Fibroblast of villous mesenchyme (primary cell): ENCODE measurements at places on chromosomes 6 and 20. TPM values are rescaled to one million over a fixed set of nuclear protein-coding genes. Genes with fewer than 3 reads are reported as not detected.
A peak's percentile ranks its signal among the peaks of the same experiment; 100 is the strongest.

GRCh38 chr6:149271348-149272340 lies 45.9 kb upstream of the TAB2 start:
- peak; percentile 12 for DNase-seq

DNA sequence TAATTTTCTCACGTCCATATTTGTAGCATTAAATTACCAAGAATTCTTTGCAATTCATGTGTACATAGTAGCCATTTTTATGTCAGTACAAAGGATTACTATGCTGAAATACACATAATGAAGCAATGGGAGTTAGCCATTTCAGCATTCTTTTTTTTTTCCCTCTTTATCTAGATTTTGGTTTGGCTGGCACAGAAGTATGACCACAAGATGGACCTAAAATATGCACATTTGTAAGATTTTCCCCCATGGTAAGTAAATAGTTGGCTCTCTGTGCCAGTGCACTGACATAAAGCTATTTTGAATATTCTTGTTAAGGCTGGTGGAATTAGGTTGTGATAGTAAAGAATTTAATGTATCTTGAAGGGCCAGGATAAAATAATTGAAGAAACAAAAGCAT lies 486.1 kb upstream of the BTBD3 start:
- DNase-seq = peak; percentile 43

GRCh38 chr20:37640600-37641561 lies 52.9 kb upstream of the CTNNBL1 start:
- DNase-seq = no peak

Gene GSTA1
- total RNA-seq = 0.32 TPM in 1 of 2 replicates, not detected in the other

Gene SH3BGRL2
- total RNA-seq = 2.6 TPM in 2 replicates

- no peak for DNase-seq
These were observed 1.8 kb upstream of the SIM1 start for GRCh38 chr6:100466410-100467128.

Gene TUBB1
- not detected in 2 replicates for total RNA-seq

Gene DEFB128
- not detected in 2 replicates for total RNA-seq

- DNase-seq = no peak
These were observed 193.4 kb upstream of the SUPT3H start for GRCh38 chr6:45571159-45571558.

- DNase-seq = peak; percentile 90
These were observed 123.3 kb downstream of the KIF13A start for GRCh38 chr6:17863901-17864754.

- DNase-seq = no peak
These were observed 335.8 kb downstream of the CDKAL1 start for GRCh38 chr6:20870021-20870420.

DNA sequence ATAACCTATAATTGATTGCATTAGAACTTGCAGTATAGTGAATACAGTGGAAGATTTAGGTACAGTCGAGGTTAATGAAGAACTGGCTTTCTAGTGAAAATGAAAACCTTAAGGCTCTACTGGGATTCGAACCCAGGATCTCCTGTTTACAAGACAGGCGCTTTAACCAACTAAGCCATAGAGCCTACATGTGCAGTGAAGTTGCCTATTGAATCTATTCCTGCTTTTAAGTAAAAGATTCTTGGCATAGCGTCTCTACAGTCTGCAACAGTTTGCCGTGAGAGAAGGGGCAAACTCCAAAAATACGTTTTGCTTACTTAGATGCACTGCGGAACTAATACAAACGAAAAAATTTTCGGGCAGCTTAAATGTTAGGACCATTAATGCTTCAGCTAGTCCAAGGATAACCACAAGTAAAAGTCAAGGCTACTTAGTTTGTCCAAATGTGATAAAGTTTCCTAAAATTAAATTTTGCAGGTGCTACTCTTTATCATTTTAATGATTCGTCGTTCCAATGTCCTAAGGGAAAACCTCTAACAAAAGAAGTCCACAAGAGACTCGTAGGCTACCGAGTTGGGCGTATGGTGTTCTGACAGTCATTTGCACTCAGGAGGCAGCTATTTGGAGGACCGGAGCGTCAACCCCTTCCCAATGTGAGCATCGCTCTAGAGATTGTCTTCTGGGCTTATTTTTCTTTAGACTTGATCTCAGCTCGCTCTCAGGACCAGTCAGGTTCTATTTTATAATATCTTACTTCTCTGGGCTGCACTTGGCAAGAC lies 31.3 kb upstream of the ZSCAN23 start:
- peak; percentile 85 for DNase-seq

- DNase-seq = no peak
These were observed 121.2 kb downstream of the INSM1 start for GRCh38 chr20:20489054-20489453.

DNA sequence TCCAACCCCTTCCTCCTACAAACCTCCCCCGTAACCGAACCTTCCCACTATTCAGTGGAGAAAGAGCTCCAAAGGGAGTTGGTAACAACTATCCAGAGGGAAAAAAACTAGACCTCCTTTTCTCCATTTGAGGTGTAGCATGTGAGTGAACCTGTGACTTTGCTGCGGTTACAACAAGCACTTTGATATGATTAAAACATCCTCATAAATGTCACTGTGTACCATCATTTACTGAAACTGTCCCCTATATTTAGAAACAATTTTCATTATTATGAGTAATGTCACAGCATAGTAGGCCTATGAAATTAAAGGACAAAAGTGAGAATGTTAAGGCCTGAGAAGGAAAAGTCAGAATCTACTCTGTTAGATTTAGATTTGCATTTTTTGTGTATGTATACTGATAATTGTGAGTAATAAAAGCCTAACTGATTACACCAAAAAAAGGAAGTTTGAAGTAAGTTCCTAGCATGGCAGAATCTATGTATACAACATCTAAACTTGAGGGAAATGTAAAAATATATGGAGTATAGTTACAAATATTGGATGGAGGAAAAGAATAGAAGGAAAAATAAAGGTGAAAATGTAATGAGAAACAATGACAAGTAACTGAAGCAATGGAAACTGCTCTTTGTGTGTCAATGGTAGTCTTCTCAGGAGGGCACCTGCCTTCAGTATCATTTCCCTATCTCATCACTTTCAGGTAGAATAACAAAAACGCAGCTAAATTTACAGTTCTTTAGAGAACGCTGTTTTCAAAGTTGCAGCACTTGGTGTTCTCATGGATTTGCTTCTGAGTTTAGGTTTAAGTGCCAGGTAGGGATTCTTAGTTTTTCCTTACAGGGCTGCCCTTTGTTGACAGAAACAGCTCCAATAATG lies 145.9 kb downstream of the IMPG1 start:
- DNase-seq = no peak

DNA sequence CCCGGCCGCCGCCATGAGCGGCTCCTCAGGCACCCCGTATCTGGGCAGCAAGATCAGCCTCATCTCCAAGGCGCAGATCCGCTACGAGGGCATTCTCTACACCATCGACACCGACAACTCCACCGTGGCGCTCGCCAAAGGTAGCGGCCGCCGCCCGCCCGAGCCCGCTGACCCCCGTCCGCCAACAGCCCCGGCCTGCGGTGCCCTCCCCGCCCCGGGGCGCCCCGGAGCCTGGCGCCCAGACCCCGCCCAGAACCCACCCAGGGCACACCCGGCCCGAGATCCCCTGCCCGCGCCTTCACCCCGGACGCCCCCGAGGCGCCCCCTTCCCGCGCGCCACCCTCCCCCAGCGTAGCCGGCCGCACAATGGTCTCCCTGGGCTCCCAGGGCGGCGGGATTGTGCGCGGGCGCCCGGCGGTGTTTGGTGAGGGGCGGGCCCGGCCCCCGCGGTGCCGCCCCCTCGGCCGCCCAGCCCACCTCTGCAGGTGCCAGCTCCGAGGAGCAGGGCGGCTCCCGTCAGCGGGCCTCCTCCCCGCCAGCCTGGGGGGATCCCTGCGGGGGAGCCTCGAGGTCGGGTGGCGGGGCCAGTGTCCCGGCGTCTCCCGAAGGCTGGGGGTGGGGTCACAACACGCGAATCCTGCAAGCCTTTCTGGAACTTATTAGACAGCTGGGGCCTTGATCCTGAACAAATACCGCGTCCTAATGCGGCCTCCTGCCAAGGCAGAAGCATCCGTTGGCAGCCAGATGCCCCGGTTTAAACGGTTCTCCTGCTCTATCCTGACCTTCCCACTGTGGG lies 577 bp downstream of the LSM14B start:
- peak; percentile 39 for DNase-seq

Gene SALL4
- 0.43 and 0.97 TPM in 2 replicates for total RNA-seq

Gene STX7
- 16.8 and 27.2 TPM in 2 replicates for total RNA-seq

Gene STMND1
- under 0.01 TPM in 1 of 2 replicates, not detected in the other for total RNA-seq

DNA sequence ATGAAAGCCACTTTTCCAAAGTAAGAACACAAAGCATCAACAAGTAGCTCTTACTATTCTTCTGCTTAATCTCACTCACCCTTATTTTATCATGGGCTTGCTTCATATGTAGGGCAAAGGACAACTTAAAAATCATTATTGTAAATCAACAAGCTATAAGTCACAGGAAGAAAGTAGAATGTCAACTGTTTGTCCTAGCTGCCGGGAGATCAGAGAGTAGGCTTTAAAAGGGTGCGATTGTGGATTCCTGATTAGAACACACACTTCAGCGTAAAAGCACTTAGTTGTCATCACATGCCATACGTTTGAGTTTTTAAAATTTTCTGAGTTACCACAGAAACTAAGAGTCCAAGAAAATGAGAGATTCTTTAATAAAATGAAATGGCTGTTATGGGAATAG lies 44.4 kb upstream of the NHSL1 start:
- no peak for DNase-seq

Gene RPS21
- total RNA-seq = 357 and 457 TPM in 2 replicates

Gene SLCO4A1
- 0.97 and 3.0 TPM in 2 replicates for total RNA-seq

DNA sequence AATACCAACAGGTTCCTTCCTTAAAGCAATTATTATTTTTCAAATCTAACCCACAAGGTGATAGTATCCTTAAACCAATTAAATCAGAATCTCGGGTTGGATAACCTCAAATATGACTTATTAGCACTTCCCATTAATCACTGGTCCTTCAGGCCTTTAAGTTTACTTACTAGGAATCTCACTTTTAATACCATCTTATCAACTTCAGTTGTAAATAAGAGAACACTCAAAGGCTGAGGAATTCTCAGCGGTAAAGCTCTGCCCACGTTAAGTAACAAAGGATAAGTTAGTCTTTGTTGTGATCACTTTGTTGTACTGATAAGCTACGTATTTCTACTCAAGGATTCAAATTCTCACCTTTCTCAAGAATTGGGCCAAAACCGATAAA lies 82.0 kb downstream of the OR2B2 start:
- peak; percentile 31 for DNase-seq

Gene ZNF334
- 1.9 and 2.6 TPM in 2 replicates for total RNA-seq

- DNase-seq = no peak
These were observed 1.6 kb downstream of the POLR1H start for GRCh38 chr6:30062471-30063178.

Gene GSTA2
- not detected in 2 replicates for total RNA-seq

Gene ATP6V1G2
- 1.3 and 3.0 TPM in 2 replicates for total RNA-seq

DNA sequence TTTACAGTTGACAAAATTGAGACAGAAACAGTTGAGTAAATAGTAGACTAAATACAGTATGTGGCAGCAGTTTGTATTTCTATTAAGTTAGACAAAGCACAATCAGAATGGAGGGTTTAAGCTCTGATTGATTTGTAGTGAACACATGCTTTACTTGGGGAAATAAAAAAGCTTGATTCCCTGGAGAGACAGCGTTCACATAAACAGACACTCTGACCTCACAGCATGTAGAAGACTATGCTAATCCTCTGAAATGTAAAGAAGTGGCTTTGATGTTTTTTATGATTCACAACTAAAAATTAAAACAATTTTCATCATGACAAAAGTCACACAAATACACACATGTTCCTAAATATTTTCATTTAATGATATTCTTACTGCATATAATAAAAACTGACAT lies 126.9 kb upstream of the FAM83B start:
- no peak for DNase-seq

DNA sequence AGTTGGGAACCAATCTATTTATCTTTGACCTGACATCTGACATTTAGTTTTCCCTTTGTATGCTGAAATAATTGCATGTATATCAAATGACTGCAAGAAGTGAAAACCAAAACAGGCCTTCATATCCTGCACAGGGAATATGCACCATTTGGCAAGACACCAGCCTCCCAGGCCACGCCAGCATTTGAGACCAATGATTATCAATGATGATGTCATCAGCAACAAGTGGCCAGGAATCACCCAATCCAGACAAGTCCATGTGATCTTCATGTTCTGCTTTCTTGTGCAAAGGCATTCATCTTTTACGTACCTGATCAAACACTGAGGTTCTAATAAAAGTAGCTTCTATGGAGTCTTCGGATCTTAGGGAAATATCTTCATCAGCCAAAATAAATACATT lies 107.4 kb upstream of the TENT5A start:
- no peak for DNase-seq

- DNase-seq = no peak
These were observed 8.0 kb upstream of the SIM1 start for GRCh38 chr6:100472674-100473073.

Gene SRMS
- total RNA-seq = not detected in 2 replicates

DNA sequence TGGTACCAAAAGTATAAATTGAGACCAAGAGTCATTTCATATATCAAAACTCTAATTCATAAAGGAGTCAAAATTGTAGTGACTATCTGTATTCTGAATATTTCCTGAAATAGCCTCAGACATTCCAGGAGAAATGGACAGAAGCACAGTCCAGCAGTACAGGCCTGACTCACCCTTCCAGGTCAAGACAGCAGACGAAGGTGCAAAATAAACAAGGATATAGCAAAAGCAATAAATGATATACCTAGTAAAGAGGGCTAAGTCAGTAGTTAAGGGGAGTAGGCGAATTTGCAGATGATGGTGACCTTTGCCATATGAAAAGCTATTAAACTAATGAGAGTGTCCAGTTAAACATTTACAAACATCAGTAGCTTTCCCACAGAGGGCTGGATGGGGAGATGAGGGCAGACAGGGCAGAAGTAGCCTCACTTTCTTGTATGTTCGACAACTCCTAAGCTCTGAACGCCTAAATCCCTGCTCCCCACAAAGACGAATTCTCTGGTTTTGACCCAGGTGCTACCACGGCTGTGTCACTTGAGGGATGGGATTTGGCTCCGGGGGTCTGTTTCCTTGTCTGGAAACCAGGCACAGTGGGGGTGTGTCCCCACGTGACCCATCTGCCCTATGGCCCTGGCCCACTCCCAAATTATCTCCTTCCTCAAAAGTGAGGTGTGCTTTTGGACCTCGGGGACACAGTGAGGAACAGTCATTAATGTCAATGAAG lies 3.6 kb upstream of the SLC52A3 start:
- no peak for DNase-seq

Gene SLC2A10
- total RNA-seq = 45.4 and 52.7 TPM in 2 replicates

- no peak for DNase-seq
These were observed 318.0 kb downstream of the DOK5 start for GRCh38 chr20:54793291-54793992.

Gene C6orf58
- not detected in 2 replicates for total RNA-seq

DNA sequence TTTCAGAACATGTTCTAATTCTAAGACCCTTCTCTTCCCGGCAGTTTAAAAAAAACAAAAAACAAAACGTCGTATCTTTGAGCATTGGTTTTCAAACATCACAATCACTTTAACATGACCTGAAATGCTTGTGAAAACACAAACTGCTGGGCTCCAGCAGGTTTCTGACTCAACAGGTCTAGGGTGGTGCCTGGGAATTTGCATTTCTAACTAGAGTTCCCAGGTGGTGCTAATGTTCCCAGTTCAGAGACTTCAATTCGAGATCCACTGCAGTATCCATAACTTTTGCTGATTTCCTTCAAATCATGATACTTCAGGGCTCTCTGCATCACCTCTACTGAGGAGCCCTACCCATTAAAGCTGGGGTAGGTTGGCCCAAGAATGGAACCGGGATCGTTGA lies 850 bp upstream of the SMPDL3A start:
- no peak for DNase-seq
